ENCODE measurements at places on chromosomes 16 and 17.

GRCh38 chr17:65195716-65196115, 58.5 kb downstream of the RGS9 start:
- no peak for DNase-seq

DNA sequence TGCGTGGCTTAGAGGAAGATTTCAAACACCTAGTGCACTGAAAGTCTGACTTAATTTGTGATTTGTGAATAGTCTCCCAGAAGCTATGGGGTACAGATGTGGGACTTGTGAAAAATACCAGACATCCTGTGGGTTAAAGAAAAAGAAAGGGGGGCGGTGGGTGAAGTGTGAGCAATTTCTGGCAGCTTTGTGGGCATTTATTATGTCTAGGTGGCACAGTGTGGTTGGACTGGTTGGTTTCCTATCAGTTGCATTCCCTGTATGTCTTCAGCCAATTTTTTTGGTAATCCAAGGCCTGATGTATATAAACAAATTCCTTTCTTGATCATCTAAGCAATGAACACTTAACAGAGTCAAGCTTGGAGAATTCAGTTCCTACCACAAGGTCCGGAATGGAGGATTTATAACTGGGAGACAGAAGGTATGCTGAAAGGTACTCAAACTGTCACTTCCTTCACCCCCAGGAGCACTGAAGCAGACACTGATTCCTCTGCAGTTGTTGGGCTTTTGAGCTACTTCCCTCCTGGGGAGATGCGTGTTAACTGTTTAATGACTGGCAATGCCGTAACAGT, 211.6 kb downstream of the WWOX start:
- DNase-seq: peak; percentile 86

DNA sequence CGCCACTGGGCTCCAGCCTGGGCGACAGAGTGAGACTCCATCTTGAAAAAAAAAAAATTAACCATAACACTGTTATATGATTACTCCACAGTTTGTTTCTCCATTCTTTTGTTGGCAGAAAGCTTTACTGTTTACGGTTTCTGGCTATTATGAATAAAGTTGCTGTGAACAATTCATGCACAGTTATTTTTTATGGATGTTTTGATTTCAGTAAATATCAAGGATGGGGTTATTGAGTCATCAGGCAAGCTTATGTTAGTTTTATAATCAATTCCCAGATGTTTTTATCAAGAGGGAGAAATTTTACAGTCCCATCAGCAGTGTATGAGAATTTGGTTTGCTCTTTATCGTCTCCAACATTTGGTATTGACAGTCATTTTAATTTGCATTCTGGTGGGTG, 67.9 kb downstream of the TAOK1 start:
- no peak for DNase-seq

- DNase-seq: peak; percentile 46
Observed at GRCh38 chr16:70437582-70438557, 1.0 kb downstream of the ST3GAL2 start.

DNA sequence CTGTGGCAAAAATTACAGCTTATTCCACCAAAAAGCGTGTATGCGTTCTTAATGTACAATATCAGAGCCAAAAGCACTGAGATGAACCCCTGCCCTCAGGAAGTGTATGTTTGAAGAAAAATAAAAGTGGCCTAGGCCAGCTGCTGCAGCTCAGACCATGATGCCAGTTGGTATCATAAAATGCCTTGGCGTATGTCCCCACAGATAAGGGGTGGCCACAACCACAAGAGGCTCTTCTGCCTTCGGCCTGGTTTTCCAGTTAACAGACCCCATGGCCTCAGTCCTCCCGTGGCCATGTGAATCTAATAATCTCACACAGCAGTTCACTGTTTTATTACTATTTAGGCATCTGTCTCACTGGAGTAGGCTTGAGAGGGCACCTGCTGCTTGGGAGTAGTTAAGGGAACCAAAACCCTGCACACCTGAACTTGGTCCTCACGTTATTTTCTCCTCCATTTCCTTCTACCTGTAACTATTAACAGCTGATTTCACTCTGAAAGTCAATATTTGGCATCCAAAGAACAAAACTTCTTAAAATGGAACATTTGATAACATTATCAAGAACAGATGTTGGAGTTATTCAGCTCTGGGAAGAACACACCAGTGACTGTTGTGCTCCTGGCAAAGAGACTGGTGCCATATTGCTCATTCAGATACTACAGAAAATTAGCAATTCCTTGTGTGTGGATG, 34.8 kb upstream of the ERN1 start:
- DNase-seq: no peak

DNA sequence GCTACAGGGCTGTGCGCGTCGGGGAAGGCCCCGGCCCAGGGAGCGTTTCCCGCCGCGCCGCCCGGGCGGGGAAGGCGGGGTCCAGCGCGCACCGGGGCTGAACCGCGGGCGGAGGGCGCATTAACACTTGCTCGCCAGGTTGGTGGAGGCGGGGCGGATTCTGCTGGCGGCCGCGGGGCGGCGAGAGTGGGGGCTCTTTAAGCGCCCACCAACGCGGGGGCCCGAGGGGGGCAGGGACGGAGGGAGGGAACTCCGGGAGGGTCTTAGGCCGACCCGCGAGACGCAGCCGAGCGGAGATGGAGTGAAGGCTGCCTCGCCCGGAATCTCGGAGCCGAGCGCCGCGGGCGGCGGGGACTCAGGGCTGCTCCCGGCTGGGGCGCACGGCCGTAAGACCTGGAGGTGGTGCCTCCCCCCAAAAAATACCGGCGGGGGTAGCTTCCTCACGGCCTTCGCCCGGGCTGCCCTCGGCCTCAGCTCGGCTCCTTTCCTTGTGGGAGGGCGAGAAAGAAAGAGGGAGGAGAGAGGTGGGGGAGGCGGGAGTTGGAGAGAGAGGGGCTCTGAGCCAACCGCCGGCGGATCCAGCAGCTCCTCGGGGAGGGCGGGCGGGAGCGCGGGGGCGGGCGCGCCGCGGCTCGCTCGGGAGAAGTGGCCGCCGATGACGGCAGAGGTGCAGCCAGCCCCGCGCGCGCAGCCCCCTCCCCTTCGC, 415 bp upstream of the FOXF1 start:
- peak; percentile 89 for DNase-seq

- DNase-seq: no peak
Observed at GRCh38 chr16:79638386-79638785, 37.8 kb upstream of the MAF start.

DNA sequence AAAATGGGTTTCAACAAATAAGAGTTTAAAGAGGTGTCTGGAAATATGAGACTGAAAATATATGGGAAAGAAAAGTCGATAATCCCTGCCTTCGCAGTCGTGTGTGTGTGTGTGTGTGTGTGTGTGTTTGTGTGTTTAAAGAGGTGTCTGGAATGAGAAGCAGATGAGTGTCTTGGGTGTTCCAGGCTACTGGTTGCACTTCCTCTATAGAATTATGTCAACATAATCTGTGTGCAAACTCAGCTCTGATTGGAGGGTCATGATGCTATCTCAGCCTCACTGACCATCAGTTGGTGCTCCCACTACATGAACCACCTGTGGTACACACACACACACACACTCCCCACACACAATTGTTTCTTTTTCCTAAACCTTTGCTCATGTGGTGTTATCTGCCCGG, 347.3 kb downstream of the NPIPA8 start:
- no peak for DNase-seq

All from fibroblast of skin of right quadriceps (primary cell).